ENCODE measurements at places on chromosomes 16 and 17.
A peak's percentile ranks its signal among the peaks of the same experiment; 100 is the strongest.

DNA sequence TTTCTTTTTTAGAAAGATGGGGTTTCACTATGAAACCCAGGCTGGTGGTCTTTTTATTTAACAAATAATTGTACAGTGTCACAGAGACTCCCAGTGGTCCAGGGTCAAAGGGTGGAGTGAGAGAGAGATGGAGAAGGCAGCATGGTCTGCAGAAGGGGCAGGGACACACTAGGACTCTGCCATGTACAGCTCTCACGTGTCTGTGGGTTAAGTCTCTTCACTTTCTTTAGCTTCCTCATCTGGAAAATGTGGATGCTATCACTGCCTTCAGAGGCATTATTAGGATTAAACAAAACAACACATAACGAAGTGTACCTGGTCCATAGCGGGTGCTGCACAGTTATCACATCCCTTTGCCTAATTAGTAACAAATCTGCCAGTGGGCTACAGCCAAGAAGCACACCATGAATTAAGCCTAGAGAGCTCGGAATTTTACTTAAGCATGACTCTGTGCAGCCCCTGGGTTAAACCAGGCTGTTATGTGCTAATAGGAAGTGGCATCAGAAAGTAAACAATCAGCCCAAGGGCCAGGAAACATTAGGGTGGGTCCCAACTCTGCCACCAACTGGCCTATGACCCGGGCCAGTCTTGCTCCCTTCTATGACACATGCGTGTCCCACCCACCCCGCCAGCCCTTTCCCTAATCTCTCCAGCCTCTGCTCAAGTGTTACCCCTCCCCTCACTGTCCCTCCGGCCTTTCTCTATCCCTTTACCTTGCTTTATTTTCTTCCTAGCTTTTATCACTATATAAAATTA, 13.9 kb downstream of the TOP3A start:
- no peak for DNase-seq

DNA sequence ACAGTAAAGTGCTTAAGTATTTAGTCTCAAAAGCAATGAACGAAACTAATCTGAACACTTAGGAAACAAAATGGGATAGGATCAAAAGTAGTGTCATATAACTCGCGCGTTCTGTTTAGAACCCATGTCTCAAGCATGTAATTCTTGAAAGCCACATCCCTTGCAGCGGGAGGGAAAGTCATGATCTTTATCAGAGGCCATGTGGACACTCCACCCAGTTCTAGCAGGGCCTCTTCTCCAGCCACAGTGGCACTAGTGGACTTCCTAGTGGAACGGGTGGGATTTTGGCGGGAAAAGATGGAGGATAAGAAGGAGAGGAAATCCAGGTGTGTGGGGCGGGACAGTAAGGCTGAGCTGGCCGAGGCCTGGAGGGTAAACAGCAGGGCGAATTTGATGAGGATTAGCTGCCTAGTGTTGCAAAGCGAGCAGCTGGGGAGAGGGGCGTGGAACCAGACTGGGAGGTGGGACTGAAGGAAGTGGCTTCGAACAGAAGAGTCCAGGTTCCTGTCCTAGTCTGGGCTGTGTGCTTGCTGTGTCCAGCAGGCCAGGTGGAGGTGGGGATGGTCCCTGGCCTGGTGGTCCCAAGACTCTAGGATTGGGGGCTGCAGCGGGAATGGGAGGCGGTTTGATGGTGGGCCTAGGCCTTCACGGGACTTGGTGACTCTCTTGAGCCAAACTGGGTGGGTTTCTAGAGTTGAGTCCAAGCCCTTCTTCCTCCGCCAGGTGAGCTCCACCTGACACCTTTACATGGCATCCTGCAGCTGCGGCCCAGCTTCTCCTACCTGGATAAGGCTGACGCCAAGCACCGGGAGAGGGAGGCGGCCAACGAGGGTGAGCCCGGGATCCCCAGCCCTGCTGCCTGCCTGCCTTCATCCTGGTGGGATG, 15.9 kb downstream of the POLR3E start:
- no peak for DNase-seq

DNA sequence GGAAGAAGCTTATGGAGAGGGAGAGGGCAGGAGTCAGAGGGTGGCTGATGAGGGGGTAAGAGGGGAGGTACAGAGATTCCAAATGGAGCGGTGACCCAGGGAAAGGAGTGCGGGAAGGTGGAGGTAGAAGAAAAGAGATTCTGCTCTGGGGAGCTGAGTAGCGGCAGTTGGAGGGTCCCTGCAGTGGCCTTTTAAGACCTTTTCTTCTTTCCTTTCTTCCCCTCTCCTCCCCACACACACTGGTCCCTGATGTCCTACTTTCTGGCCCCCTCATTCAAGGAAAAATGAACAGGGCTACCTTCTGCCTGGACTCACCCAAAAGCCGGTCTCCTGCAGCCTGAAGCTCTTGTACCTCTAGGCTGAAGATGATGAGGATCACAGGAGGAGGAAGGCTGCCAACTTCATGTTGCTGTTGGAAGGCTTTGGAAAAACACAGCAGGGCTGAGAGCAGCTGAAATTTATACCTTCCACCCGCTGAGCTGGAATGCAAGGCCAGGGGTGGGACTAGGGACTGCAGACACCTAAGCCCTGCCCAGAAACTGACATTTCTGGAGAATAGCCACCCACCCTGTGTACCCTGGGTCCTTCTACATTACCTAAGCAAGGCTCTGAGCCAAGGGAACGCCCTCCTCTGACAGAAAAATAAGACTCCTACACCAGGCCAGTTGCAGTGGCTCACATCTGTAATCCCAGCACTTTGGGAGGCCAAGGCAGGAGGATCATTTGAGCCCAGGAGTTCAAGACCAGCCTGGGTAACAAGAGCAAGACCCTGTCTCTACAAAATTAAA, 9.4 kb upstream of the HEATR6 start:
- DNase-seq = no peak

DNA sequence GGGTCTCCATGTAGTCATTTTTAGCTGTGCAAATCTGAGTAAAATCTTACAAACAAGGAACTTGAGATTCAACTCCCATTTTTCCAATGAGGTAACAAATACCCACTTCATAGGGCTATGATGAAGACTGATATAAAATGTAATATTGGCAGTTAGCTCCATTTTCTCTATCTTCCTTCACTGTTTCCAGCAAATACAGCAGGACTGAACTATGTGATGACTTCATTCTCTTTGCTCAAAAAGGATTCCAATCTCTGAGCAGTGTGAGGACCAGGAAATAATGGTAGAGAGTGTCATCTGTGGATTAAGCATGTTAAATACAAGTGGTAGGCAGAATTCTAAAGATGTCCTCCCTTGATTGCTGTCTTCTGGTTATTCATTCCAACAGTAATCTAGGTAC, 18.3 kb downstream of the RND2 start:
- no peak for DNase-seq

DNA sequence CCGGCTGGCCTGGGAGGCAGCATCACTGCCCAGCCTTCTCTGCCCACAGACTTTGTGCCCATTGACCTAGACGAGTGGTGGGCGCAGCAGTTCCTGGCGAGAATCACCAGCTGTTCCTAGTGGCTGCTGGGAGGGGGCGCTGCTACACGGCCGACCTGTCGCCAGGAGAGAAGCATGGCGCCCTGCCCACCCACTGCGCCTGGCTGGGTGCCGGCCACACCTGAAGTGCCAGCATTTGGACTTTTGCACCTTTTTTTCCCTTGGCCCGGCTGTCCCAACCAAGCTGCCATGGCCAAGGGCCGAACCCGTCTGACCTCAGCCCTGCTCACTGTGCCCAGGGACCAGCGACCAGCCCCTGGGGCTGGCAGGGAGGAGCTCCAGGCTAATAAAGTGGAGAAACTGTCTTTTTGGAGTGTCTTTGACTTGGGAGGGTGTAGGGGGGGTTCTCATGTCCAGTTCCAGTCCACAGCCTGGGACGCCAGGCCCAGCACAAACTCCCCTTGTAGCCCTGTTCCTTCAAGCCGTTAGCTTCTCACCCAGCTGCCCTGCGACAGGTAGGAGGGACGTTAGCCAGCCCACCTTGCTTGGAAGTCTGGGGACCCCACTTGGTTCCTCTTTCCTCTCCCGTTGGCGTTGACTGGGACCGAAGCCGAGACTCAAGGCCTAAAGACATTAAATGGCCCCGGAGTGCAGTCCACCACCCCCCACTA, 939 bp upstream of the WDR90 start:
- peak; percentile 51 for DNase-seq

- DNase-seq = no peak
Measured at GRCh38 chr16:78154729-78155461, 55.4 kb downstream of the WWOX start.

GRCh38 chr16:78452025-78452555, 352.6 kb downstream of the WWOX start:
- no peak for DNase-seq

- DNase-seq = no peak
Measured at GRCh38 chr17:286571-286970, 66.0 kb downstream of the RPH3AL start.

- no peak for DNase-seq
Measured at GRCh38 chr16:53612003-53612402, 91.7 kb downstream of the RPGRIP1L start.

DNA sequence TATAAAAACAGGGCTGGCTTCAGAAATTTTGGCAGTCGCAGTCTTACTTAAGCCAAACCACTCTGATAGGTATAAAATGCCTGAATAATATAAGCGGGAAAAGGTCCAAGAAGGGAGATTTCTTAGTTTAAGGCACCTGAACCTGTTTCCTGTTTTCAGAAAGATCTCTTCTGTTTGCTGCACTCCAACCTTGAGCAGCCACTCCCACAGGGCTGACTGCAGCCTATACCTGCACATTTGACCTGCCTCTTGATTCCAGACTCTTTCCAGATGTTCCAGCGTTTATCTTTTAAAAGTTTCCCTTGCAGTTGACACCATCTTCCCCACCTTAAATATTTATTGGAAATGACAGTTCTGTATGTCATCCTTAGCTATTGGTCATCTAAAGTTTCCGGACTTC, 132.2 kb downstream of the SKAP1 start:
- DNase-seq = no peak

- DNase-seq = peak; percentile 34
Measured at GRCh38 chr17:63476854-63477479, at the start of gene ACE. Gene ACE, plus strand, starts transcription at chr17:63477061. Its CDS starts 34 bp downstream, at chr17:63477095.

- no peak for DNase-seq
Measured at GRCh38 chr17:48559122-48559839, 14.4 kb upstream of the HOXB2 start.

DNA sequence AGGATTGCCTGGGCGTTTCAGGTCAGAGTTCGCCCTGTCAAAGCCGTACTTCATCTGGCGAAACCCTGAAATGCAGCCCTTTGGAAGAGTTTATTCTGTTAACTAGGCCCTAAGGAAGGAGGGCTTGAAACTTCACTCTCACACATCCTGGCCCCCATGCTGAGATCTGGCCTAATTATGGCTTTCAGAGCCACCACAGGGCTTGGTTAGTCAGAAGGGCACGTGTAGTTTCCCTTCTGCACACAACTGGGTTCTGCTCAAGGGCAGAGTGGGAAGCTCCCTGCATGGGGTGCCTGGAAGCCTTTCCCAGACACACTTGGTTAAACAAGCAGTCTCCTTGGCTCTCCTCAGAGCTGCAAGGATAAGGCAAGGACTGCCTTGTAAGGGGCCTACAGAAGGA, 397.3 kb downstream of the SHISA9 start:
- DNase-seq = peak; percentile 46

GRCh38 chr16:29745853-29746345, at the start of gene C16orf54:
Gene C16orf54, minus strand, starts transcription at chr16:29745990. Its CDS starts 1,039 bp downstream, at chr16:29744951.
- no peak for DNase-seq

GRCh38 chr16:80947239-80947638, 59.4 kb downstream of the CMC2 start:
- DNase-seq = no peak

- no peak for DNase-seq
Measured at GRCh38 chr17:12136646-12137045, 116.0 kb downstream of the MAP2K4 start.

DNA sequence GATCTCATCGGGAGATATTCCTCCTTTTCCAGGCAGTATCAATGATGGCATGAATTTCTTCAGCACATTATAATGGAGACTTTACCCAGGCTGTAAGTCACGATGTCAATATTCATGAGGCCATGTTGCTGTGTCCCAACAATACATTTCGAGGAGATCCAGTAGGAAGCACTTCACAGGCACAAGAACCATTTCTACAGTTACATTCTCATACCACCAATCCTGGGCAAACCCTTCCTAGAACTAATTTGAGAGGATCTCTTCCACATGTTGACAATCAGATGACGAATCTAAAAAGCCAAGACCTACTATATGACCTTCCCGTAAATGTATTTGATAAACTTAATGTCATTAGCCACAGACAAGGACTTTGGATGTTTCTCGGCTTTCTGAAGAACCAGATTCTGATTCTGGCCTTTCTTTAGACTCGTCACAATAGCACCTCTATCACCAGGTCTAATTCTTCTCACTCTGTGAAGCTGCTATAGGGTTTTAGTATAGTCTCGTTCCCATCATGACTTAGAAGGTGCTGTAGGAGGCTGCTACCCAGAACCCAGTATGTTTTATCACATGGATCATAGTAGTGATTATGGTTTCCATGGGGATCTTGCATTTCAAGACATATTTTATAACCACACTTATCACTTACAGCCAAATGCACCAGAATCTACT, 40.2 kb downstream of the C16orf87 start:
- DNase-seq = no peak

DNA sequence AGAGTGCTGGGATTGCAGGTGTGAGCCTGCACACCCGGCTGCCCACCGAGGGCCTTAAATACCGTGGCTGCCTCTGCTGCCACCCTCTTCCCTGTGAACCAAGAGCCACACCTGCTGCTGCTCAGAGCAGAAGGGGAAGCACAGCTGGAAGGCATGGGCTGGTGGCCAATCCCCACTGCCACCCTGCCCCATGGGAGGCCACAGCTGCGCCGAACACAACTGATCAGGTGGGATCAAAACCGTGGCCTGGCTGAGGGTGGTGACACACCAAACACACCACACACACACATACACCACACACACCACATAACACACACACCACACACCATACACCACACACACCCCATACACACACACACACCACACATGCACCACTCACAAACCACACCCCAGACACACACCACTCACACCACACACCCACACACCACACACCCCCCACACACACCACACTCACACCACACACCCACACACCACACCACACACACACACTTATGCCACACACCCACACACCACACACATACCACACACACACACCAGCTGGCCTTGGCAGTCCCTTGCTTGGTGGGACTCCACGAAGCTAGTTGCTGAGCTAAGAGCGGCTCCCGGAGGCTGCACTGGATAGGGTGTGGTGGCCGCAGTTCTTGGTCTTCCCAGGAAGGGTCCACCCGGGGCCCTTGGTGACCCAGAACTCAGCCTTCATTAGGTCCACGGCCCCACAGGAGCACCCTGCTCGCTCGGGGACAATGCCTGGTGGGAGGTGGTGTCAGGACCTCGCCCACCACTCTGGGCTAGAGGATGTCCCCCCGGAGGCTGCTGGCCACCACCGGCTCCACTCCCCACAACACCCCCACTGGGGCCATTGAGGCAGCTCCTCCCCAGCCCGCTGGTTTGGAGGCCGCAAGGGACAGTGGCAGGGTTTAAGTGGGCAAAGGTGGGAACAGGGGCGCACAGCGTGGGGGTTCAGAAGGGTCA, 14.9 kb downstream of the CEP131 start:
- peak; percentile 30 for DNase-seq

GRCh38 chr17:18932360-18933055, 19.5 kb upstream of the SLC5A10 start:
- DNase-seq = no peak

GRCh38 chr17:9138161-9138717, 116.9 kb downstream of the NTN1 start:
- DNase-seq = no peak

Data from LHCN-M2 (cell line).